ENCODE measurements at places on chromosomes 2 and 18. TPM values are rescaled to one million over a fixed set of nuclear protein-coding genes. Genes with fewer than 3 reads are reported as not detected.

Gene LYG2
- not detected for total RNA-seq

Gene SLC16A14
- total RNA-seq, result 0.61 TPM

Gene COL4A3
- 0.64 TPM for total RNA-seq

Gene RBM44
- 0.22 TPM for total RNA-seq

Gene TXNDC2
- 0.28 TPM for total RNA-seq

Gene UGT1A8
- not detected for total RNA-seq

Gene PDCD1
- 1.4 TPM for total RNA-seq

Gene ALK
- total RNA-seq, result not detected

Gene REEP1
- total RNA-seq, result 1.3 TPM

Gene AKAIN1
- not detected for total RNA-seq

Gene RAD51AP2
- not detected for total RNA-seq

Gene IL1F10
- not detected for total RNA-seq

Gene RBFA
- total RNA-seq, result 42.5 TPM

Gene IMPACT
- total RNA-seq, result 41.9 TPM

Gene KCNJ13
- not detected for total RNA-seq

Gene ACKR3
- 0.64 TPM for total RNA-seq

Gene RFX8
- 0.57 TPM for total RNA-seq

Gene KANSL1L
- 8.2 TPM for total RNA-seq
